ENCODE measurements at places on chromosomes 1 and 21.

DNA sequence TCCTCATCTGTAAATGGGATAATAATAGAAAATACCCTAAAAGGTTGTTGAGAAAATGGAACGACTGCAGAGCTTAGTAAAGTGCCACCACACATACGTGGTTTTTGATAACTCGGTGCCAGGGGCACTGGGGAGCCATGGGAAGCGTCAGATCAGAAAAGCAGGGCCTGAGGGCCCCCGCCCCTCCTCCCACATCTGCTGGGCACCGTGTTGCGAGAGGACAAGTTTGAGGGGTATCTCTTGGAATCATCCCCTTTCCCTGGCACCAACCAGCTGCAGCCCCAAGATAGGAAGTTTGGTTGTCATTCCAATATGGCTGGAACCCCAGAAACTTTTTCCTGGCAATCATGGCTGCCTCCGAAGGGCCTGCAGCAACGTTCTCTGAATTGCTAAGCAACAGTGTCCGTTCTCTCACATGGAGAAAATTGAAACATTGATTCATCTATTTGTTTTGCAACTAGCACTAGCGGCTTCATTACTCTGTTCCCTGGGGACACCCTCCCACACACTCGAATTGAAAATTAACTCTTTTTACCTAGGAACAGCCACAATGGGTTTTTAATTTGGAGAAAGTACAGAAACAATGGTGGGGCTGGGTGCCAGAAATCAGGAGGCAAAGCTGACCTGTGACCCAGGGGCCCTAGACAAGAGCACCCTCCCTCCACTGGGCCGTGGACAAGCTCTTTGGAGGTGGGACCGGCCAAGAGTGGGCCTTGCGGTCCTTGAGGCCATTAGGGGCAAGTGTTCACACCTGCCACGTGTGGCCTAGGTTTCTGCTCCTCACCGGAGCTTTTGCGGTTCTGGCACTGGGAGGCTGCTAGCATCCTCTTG, 190.0 kb upstream of the VAMP3 start:
- no peak for DNase-seq

DNA sequence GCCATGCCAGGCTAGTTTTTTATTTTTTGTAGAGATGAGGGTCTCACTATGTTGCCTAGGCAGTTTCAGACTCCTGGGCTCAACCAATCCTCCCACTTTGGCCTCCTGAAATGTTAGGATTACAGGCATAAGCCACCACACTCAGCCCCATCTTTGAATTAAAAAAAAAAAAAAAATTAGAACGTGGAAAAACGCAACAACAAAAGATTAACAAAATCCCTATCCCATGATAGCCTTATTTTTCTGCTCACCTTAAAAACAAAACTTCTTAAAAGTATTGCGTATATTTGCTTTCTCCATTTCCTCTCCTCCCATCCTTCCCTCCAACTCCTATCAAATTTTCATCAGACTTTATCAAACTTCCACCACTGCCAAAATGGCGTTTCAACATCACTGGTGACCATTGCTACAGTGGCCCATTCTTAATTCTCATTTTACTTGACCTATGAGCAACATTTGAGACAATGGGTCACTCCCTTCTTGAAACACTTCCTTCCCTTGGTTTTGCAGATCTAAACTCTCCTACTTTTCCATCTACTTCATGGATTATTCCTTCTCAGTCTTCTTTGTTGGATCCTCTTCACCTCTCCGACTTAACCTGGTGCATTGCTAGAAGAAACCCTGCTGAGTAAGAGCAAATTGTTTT, 579 bp upstream of the ZNF684 start:
- no peak for DNase-seq

DNA sequence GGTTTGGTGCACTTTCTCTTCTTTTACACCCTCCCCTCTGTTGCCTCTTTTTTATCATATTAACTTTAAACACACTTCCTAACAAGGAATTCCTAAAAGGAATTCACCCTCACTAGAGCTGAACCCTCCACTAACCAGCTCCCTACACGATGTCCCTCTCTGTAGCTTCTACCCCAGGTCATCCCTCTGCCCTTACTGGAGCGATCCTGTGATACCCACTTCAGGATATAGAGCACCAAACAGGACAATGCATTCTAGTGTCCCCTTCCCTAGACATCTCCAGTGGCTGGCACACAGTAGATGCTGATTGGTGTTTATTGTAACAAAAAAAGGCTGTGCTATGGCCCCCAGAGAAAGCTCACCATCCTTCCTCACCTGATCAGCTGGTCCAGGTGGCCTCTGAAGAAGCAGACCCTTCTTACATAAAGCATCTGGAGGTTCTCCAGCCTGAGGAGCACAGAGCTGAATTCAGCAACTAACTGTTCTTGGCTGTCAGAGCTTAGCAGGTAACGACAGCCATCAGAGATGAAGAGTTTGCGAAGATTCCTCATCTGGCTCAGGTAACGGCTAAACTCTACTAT, 1.4 kb downstream of the PRAMEF18 start:
- DNase-seq = no peak

GRCh38 chr1:225677350-225678124, 24.6 kb upstream of the ENAH start:
- DNase-seq = no peak

GRCh38 chr1:186950547-186950946, 121.8 kb downstream of the PLA2G4A start:
- DNase-seq = no peak

GRCh38 chr1:63328781-63329180, 6.4 kb downstream of the FOXD3 start:
- no peak for DNase-seq

- no peak for DNase-seq
These were observed 67.9 kb downstream of the CACNA1E start for GRCh38 chr1:181551249-181551648.

DNA sequence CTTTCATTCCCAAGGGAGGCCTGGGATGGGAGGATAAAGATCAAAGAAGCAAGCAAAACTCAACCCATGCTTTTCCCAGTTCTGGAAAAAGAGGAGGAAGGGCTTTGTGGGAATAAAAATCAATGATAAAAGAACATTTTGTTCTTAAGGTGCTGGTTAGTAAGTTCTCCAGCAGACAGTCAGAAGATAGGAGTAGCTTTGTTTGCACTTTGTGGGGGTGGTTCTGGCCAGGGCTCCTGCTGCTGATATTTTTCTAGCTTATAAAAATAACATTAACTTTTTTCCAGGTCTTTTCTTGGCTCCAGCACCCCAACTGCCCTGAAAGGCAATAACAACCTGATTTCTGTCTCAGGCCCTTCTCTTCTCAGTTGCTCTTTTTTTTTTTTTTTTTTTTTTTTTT, 220.0 kb downstream of the FGGY start:
- no peak for DNase-seq

DNA sequence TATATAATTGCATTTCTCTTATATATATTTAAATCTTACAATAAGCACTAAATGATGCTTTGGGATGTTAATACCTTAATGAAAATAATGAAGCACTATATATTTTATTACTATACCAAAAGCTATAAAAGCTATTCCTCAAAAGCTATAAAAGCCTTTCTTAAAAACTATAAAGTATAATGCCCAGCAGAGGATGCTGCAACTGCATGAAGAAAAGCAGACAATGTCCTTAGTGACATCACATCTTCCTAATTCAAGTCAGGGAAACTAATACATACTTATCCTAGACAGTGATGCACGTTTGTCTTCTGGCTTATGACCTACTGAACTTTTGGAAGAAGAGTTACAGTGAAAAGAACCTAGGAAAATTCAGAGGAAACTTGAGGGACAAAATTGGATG, 13.6 kb upstream of the C1orf185 start:
- DNase-seq = no peak

DNA sequence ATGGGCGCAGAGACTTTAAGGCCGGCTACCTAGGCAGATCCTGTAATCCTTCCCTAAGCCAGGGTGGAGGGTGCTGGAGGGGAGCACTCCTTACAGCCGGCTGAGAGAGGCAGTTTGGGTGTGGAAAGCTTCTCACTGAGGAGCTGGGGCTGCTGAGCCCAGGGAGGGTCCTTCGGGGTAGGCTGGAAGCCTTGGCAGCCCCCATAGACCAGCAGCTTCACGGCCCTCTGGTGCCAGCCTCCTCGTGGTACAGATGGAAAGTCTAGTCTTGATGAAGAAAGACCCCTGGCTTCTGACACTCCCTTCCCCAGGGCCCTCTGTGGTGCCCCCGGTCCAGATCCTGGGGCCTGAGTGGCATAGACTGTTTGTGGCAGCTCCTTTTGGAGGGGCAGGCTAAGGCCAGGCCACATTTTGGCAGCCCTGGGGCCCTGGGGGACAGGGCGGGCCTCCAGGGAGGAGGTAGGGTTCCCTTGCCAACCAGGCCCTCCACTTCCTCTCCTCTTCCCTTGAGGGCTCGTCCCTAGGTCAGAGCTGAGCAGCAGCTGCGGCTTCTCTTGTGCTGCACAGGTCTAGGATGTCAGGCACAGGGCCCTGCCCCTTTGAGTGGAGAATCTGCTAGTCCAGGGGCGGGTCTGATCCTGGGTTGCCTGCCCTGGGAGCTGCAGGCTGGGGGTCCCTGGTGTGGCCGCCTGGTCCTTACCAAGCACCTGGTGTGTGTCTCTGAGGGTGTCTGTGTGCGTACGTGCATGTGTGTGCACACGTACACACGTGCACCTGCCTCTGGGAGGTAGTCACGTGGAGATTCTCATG, 4.8 kb downstream of the AMPD2 start:
- DNase-seq = no peak

DNA sequence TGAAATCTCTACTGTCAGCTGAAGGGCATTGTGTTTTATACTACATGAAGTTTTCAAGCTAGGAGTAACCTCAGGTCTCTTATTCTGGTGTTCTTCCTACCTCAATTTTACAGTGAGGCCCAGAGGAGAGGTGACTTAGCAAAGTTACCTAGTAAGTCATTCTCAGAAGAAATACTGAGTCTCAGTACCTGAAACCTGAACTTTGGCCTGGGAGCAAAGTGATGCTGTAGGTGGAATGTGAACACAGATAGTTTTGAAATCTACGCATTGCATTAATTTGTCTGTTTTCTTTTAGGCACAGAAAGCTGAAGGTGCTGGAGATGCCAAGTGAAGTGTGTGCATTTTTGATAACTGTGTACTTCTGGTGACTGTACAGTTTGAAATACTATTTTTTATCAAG, 2.6 kb downstream of the HMGN2 start:
- DNase-seq = no peak

DNA sequence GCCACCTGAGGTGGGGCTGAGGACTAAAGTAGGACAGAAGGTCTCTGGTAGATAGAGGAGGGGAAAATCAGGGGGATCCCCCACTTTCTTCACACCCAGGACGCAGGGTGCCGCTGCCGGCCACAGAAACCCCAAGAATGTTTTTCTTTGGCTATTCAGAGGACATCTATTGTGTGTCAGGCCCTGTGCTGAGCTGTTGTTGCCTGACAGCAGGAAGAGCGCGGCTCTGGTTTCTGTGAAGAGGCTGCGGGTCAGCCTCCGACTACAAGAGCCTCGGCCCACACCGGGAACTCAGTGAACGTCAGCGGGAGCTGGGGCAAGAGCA, 407 bp upstream of the PIGV start:
- DNase-seq = peak; percentile 22

- no peak for DNase-seq
These were observed 12.2 kb upstream of the SELENON start for GRCh38 chr1:25787760-25788166.

DNA sequence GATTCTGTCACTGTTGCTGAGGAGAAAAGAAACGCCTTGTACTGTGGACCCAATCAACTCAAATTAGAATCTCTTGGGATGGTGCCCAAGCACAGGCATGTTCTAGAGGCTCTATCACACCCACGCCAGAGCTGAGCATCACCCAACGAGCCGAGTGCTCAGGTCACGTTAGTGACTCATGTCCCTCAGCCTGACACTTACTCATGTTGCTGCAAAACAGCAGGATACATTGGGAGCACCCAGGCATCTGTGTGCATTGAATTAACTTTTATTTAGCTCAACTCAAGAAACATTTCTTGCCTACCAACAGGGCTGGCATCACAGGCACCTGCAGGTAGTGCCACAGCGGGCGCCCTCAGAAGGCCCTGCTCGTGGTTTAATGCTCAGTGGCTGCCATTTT, 149.8 kb downstream of the ETS2 start:
- no peak for DNase-seq

- no peak for DNase-seq
These were observed 207 bp upstream of the SVBP start for GRCh38 chr1:42817440-42817767.

GRCh38 chr1:23613191-23614031, 54.1 kb upstream of the ID3 start:
- no peak for DNase-seq

- no peak for DNase-seq
These were observed 67.6 kb upstream of the ST6GALNAC5 start for GRCh38 chr1:76799700-76800099.

DNA sequence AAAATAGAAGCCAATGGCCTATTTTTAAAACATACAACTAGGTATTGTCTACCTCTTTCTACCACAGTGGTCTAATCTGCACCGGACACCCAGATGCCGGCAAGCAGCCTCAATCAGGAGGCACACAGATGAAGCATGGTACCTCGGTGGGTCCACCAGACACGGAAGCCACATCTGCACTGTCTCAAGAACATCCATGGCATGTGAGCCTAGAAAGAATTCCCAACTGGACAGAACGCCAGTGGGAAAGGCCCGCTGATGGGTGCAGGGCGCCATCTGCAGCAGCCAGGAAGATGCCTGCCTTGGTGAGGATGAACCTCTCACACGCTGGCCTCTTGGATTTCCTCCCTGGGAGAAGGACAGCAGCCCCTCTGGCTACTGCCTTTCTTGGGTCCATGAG, 79.5 kb downstream of the MRPL37 start:
- DNase-seq = no peak

DNA sequence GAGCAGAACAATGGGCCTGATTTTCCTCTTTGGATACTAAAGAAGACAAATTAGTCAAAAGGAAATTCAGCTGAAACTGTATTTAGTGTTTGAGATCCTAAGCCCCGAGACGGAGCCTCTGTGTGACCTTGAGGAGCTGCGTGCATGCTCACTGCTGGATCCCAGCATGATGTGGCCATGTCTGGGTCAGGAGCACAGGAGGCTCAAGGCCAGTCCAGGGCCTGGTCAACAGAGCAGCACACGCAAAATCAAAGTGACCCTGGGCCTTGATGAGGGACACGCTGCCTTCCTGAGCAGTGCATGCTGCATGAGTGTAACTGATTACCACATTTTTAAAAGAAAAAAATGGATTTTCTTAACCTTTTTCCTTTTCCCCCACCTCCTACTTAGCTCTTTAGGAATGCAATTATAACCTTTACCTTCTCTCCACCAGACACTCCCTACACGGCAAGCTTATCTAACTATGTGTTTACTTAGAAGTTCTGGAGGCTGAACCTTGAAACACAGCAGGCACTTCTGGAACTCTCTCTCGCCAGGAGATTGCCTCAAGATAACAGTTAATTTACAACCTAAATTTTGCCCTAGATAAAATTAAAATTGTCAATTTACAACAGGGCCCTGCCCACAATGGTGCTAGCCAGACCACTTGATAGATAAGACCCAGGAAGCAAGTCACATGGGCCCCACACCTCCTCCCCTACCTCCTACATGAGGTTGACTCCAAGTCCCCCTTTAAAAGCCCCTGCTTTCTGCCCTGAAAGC, 144.6 kb downstream of the LRIG2 start:
- DNase-seq = no peak

Measured in stimulated activated CD4-positive, alpha-beta T cell treated with anti-CD3 and anti-CD28 coated beads, Interleukin-1b, Interleukin-23, amount 100 ng/mL, for 1 hour (primary cell).